ENCODE measurements at places on chromosomes 4 and X. TPM values are rescaled to one million over a fixed set of nuclear protein-coding genes. Genes with fewer than 3 reads are reported as not detected.

ZCCHC18 gene
- total RNA-seq = 2.4 TPM

CITED1 gene
- not detected for total RNA-seq

RBM46 gene
- total RNA-seq = not detected

DNA sequence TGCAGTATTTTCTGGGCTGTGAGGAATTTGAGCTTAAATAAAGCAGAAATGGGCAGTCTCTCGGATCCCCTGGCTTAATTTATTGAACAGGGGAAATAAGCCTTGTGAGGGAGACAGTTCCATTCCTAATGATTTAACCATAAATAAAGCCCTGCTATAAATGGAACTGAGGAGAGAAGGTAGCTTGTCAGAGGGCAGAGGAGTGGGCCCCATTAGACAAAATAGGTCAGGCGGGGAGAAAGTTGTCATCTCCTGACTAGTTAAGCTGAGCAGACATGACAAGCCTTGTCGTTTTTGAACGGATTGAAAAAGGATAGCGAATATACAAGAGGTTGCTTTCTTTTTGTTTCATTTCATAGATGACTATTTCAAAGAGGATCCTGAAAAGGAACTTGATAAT, 39.3 kb downstream of the SMPX start:
- no peak for DNase-seq

DNA sequence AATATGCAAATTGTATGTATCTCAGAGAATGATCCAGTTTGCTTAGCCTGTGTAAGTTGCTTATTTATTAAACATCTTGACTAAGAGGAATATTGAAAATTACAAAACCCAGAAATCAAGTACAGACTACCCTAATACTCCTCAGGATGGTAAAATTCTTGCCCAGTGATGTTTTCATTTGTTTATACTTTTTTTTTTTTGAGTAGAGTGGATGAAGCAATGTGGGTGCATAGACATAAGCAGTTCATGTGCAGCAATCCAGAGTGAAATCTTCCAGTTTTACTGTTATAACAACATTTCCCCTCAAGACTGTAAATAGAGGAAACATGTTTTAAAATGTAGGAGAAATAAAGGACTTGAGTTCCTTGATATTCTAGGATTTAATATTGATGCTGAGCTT, 4.7 kb downstream of the GLRB start:
- no peak for DNase-seq

GRCh38 chrX:19075754-19076153, 46.5 kb downstream of the ADGRG2 start:
- no peak for DNase-seq

GRCh38 chr4:151376540-151376939, 32.4 kb upstream of the FHIP1A start:
- DNase-seq = no peak

DNA sequence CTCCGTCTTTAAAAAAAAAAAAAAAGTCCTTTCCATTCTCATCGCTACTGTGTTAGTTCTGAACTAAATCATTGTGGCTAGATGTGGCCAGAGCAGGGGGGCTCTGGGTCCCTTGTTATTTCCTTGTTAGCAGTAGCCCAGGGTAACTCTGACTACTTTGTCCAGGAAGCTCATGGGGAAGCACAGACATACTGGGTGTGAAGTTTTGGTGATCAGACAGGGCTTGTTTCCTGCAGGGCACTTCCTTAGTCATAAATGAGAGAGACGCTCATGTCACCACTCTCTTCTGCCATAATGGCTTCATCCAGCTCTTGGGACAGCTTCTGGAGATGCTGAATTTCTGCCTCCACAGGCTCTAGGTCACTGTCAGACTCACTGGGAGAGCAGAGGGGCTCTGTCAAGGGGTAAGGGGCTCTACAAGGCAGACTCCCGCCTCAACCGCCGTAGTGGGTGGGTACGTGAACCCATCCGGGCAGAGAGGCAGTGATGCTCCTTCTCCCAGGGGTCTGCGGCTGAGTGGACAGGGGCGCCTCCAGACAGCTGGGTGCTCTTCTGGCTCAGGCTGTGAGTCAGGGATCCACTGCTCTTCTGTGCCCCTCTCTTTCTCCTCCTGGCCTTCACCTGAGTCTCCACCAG, 12.9 kb downstream of the STIM2 start:
- no peak for DNase-seq

GRCh38 chr4:8882239-8882638, 10.6 kb upstream of the HMX1 start:
- no peak for DNase-seq

GRCh38 chr4:80143307-80143679, 54.0 kb upstream of the PRDM8 start:
- no peak for DNase-seq

- DNase-seq = peak; percentile 0
Observed at GRCh38 chr4:95637043-95637600, 88.3 kb upstream of the UNC5C start.

GRCh38 chr4:85784947-85785346, 310.0 kb downstream of the ARHGAP24 start:
- no peak for DNase-seq

DNA sequence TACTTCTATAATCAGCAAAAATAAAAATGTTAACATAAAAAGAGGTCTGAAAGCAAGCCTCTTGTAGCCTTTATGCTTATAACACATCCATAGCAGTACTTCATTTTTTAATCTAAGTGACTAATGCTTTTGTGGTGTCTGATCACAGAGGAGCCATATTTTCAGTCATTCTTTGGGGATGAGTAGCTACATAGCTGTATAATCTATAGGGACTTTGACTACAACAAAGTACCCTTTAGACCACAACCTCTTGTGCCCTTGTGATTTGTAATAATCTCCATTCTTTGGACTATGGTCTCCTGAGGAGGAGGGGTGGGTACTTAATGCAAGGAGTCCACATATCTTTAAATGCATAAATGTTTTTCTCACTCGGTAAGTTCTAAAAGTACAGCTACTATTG, 9.6 kb downstream of the DRP2 start:
- DNase-seq = peak; percentile 66

DNA sequence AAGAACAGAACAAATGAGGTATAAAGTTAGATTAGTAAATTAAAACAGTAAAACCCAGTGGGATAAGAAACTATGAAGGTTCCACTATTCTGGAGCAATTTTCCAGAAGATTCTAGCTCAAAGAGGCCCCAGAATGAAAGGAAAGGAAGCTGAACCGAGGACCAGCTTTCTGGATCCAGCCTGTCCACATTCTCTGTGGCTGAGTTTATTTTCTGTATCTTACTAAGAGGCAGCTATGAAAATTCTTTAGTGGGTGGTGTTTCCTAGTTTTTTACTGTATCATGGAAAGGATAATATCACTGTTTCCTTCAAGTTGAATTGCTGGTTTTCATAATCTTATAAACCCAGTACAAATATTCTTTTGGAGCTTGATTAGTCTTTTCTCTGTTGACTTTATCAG, 11.8 kb downstream of the DAPP1 start:
- DNase-seq = no peak

GRCh38 chr4:4941751-4942150, 77.5 kb downstream of the CYTL1 start:
- DNase-seq = no peak
